ENCODE measurements at places on chromosomes 3 and 15. TPM values are rescaled to one million over a fixed set of nuclear protein-coding genes. Genes with fewer than 3 reads are reported as not detected.

LCTL gene
- total RNA-seq, result not detected

ALDH1A2 gene
- 0.36 TPM for total RNA-seq

GXYLT2 gene
- total RNA-seq, result 1.0 TPM

SNX1 gene
- 69.9 TPM for total RNA-seq

CLRN1 gene
- total RNA-seq, result not detected

XCR1 gene
- not detected for total RNA-seq

CISH gene
- 0.69 TPM for total RNA-seq

SPESP1 gene
- total RNA-seq, result not detected

NGLY1 gene
- 21.3 TPM for total RNA-seq

SLC28A1 gene
- total RNA-seq, result 0.04 TPM

CIB2 gene
- total RNA-seq, result 27.9 TPM

RASL12 gene
- total RNA-seq, result 0.17 TPM

PLA2G4D gene
- total RNA-seq, result not detected

RNU5B-1 gene
- total RNA-seq, result not detected

ZNF620 gene
- total RNA-seq, result 2.0 TPM

FGD5 gene
- total RNA-seq, result 0.04 TPM

HYAL3 gene
- 9.9 TPM for total RNA-seq

OR5K2 gene
- total RNA-seq, result not detected

KIF7 gene
- total RNA-seq, result 4.0 TPM

GPR160 gene
- 1.6 TPM for total RNA-seq

ZNF80 gene
- 0.04 TPM for total RNA-seq

NR2E3 gene
- total RNA-seq, result 0.09 TPM

NDUFB5 gene
- total RNA-seq, result 43.6 TPM

LIPH gene
- 5.1 TPM for total RNA-seq

TJP1 gene
- 78.9 TPM for total RNA-seq

C3orf20 gene
- total RNA-seq, result 0.02 TPM

UROC1 gene
- total RNA-seq, result not detected

CKMT1A gene
- total RNA-seq, result 2.8 TPM

ADAMTS17 gene
- not detected for total RNA-seq

SERINC4 gene
- 0.15 TPM for total RNA-seq

MESP2 gene
- 0.50 TPM for total RNA-seq

PLCB2 gene
- total RNA-seq, result 0.87 TPM

ERC2 gene
- total RNA-seq, result not detected

NPAP1 gene
- not detected for total RNA-seq
